ENCODE measurements at places on chromosomes 16 and 17. TPM values are rescaled to one million over a fixed set of nuclear protein-coding genes. Genes with fewer than 3 reads are reported as not detected.

DNA sequence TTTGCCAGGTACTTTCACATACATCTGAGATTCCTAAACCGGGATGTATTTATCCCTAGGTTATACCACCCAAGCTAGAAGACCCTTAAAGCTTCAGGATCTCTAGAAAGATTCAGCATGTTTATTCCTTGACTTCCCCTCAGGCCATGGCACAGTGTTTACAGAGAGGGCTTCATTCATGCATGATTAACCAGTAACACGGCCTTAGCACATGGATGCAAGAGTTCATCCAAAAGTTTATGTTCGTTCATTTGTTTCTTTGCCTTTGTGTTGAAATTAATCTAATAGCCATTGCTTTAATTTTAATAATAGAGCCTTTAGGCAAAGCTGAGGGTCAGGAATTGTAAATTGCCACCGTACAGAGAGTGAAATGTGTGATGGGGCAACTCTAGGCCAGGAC, 13.8 kb downstream of the PCTP start:
- H3K4me3 ChIP-seq = no peak overlapping the region
- no peak for DNase-seq
- peaks cover 11% of the 10 kb centered on the region for H3K36me3 ChIP-seq
- no peak overlapping the region for H3K27ac ChIP-seq

DNA sequence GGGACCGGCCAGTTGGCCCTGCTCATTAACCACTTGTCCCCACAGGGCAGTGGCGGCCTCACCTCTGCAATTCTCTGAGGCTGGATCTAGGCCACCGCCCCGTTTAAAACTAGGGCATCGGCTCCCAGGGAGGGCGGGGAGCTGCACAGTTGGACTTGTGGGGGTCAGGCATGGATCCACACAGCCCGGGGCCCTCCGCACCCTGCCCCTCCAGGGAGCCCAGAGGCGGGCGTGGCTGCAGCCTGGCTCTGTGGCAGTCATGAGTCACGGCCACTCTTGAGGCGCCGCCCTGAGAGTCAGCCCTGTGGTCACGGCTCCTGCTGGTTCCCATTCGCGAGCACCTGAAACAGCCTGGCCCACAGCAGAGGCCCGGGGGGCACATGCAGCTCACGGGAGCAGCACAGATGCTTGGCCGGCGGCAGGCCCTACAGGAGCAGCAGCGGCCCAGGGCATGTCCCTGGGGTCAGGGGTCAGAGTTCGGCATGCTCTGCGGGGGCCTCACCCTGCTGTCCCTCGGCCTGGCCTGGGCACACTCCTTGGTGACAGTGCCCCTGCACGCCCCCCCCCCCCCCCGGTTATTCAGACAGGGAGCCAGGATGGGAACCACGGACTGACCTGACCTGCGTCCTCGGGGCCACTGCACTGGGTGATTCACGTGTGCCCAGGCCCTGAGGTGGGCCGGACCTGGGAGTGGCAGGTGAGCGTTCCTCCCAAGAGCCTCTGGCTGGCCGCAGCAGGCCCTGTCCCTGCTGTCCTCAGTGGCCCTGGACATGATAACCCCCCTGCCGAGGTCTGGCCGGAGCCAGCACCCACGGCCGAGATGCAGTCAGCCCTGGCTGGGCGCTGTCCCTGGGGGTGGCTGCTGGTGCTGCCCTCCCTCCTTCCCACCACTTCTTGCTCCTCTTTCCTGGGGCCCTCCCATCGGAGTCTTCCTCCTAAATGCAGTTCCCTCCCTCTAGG, 8.2 kb downstream of the CAPN15 start:
- no peak overlapping the region for H3K27ac ChIP-seq
- H3K27me3 ChIP-seq = no peaks in the 10 kb centered on the region
- peaks cover 2% of the 10 kb centered on the region for H3K36me3 ChIP-seq
- no peak for DNase-seq
- no peak overlapping the region for H3K4me3 ChIP-seq

GRCh38 chr16:49884033-49885015, 28.4 kb upstream of the ZNF423 start:
- no peaks in the 10 kb centered on the region for H3K36me3 ChIP-seq
- peak overlapping the region; percentile 63 for H3K27ac ChIP-seq
- H3K4me1 ChIP-seq = peaks cover 11% of the 10 kb centered on the region
- DNase-seq = no peak
- peaks cover 2% of the 10 kb centered on the region for H3K27me3 ChIP-seq

- DNase-seq = no peak
- H3K27ac ChIP-seq = no peak overlapping the region
- H3K4me1 ChIP-seq = peaks cover 4% of the 10 kb centered on the region
- peaks cover 15% of the 10 kb centered on the region for H3K27me3 ChIP-seq
- H3K4me3 ChIP-seq = no peak overlapping the region
Observed at GRCh38 chr16:68434624-68435210, 13.6 kb downstream of the SMPD3 start.

DNA sequence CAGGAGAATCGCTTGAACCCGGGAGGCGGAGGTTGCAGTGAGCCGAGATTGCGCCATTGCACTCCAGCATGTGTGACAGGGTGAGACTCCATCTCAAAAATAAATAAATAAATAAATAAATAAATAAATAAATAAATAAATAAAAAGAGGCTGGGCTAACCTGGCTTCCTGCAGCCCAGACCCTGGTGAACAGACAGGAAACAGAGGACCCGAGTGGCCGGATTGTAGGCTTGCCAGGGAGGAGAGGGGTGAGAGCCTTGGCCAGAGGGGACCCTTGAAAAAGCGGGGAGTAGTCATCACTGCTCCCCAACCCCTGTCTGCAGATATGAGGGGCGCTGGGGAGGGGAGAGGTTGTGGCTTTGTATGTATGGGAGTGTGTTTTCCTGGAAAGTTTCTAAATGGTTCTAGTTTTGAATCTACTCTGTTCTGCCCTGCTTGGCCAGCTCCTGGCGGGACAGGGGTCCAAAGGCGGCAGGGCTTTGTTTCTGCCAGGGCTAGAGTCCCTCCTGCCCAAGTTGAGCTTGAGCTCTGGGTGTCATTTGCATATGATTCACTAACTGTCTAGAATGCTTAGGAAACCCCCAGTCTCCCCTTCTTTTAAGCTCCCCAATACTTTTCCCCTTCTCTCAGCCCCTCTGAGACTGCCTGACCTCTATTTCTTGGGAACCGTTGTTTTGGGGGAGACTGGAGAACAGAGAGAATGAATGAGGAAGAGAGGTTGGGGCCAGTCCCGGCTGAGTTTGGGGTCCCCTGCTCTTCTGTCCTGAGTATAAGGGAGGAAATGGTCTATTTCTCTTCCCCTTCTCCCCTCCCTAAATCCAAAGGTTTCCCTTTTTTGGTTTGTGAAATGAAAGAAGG, 16.4 kb downstream of the RARA start:
- no peak overlapping the region for H3K4me3 ChIP-seq
- peaks cover 2% of the 10 kb centered on the region for H3K36me3 ChIP-seq
- DNase-seq = no peak
- no peaks in the 10 kb centered on the region for H3K27me3 ChIP-seq
- H3K4me1 ChIP-seq = peaks cover 38% of the 10 kb centered on the region

DNA sequence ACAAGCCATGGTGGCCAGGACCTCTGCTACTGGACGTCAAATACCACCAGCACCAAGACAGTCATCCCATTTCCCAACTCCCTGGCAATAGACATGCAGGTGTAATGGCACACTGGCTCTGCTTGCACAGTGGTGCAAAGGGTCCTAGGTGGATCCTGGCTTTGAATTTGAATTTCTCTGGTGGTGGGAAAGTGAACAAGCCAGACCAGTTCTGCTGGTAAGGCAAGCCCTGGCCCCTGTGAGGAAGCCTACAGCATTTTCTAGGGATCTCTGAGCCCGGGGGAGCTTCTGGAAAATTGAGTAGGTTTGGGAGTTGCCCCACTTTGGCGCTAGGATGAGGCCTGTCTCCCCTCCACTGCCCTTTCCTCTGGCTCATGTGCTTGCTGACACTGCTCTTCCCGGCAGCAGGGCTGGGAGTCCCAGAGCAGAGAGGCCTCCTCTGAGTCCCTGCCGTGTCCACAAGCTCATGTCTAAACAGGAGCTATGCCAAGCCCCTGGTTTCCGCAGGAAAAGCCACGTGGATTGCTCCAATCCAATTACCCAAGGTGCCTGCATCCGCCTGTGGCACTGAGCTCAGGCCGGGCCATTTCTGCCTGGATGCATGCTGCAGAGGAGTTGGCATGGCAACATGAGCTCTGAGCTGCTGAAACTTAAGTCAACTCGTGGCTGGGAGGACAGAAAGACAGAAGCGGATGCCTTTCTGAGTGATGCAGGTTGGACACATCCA, 67.0 kb downstream of the PRMT7 start:
- peaks cover 16% of the 10 kb centered on the region for H3K27me3 ChIP-seq
- no peak overlapping the region for H3K27ac ChIP-seq
- DNase-seq = no peak
- no peaks in the 10 kb centered on the region for H3K36me3 ChIP-seq

DNA sequence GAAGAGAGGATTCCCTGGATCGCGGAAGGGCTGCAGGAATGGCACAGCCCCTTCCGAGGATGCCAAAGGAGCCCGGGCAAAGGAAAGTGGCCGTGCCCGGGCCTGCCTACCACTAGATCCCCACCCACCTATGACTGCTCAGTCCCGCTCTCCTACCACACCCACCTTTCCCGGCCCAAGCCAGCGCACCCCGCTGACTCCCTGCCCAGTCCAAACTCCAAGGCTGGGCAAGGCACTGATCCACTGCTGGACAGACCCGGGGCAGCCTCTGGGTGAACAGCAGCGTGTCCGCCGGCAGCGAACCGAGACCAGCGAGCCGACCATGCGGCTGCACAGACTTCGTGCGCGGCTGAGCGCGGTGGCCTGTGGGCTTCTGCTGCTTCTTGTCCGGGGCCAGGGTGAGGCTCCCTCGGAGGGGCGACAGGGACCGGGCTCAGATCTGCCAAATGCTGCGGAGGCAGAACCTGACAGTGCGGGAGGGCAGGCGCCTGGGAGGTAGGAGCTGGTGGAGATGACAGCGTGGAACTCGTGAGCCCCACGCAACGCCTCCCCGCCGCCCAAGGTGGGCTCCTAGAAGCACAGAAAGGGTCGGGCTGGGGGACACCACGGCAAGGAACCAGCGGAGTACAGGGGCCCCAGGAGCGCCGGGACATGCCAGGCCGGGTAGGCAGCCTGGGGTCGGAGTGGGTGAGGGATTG, at the start of gene CES2:
TSS of gene CES2 (plus strand) at position 203 of the 698 bp plus-strand sequence. CDS start at position 323, 120 bp downstream.
- H3K4me3 ChIP-seq = peak within 1 kb of the TSS; percentile 94
- H3K27me3 ChIP-seq = no peaks in the 10 kb centered on the region
- peak within 1 kb of the TSS; percentile 96 for H3K27ac ChIP-seq
- DNase-seq = no peak

DNA sequence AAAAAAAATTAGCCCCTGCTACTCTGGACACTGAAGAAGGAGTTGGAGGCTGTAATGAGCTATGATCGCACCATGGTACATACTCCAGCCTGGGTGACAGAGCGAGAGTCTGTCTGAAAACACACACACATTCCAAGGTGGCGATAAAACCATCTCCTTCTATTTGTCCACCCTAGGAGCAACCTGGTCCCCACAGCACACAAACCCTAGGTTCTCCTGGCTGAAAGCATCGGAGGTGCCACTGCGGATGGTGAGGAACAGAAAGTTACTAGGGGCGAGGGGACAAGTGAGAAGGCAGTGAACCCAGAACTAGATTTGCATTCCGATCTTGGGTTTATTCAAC, 1.4 kb upstream of the ECI1 start:
- peak overlapping the region; percentile 69 for H3K27ac ChIP-seq
- H3K4me3 ChIP-seq = no peak overlapping the region
- H3K4me1 ChIP-seq = peaks cover 7% of the 10 kb centered on the region
- peaks cover 21% of the 10 kb centered on the region for H3K36me3 ChIP-seq
- DNase-seq = no peak

DNA sequence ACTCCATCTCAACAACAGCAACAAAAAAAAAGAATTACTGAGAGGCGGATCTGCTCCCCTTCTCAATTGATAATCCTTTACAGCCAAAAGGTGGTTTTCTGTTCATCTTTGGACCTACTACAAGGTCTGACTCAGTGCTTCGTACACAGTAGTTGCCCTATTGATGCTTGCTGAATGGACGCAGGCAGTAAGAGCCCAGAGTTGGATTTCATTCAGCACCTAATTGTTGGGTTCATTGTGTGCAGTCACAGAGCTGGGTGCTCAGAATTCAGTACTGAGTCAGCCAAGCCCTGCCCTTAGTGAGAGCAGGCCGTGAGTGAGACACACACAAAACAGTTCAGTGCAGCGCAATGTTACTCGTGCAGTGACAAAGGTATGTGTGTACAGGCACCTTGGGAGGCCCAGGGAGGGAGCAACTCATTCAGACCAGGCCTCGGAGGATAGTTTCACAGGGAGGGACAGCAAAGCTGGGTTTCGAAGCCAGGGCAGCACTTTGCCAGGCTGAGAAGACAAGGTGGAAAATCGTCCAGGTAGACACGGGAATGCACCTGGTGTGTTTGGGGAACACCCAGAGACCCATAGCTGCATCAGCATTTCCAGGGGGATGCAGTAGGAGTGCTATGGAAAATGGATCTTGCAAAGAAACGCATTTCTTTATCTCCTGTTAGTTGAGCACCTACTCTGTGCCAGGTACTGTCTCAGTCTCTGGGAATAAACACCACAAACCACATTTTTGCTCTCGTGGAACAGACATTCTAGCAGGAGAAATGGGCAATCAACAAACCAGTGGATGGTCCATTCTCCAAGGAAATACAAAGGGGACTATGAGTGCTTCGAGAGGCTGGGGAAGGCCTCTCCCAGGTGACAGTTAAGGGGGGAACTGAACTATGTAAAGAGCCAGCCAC, 18.1 kb upstream of the KRT17 start:
- no peak overlapping the region for H3K4me3 ChIP-seq
- no peaks in the 10 kb centered on the region for H3K4me1 ChIP-seq
- H3K27me3 ChIP-seq = peaks cover 3% of the 10 kb centered on the region

DNA sequence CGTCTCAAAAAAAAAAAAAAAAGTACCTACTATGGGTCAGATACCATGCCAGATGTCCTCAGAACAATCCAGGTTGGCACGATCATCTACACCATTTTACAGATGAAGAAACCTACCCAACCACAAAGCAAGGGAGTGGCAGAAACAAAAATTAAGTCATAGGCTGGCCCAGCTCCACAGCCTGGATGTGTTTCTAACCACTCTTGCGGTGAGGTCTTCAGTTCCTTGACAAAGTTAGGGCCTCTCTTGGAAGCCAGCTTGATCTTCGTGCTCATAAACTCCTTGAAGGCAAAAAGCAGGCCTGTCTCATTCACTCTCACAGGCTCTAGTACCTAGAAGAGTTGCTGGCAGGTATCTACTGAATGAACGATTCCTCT, 6.2 kb downstream of the GGA2 start:
- H3K4me1 ChIP-seq = peaks cover 17% of the 10 kb centered on the region
- peaks cover 5% of the 10 kb centered on the region for H3K36me3 ChIP-seq
- no peak overlapping the region for H3K4me3 ChIP-seq
- DNase-seq = no peak
- no peaks in the 10 kb centered on the region for H3K27me3 ChIP-seq

- H3K36me3 ChIP-seq = peaks cover 8% of the 10 kb centered on the region
- H3K4me3 ChIP-seq = no peak overlapping the region
- H3K27me3 ChIP-seq = no peaks in the 10 kb centered on the region
- H3K4me1 ChIP-seq = no peaks in the 10 kb centered on the region
Observed at GRCh38 chr17:3012926-3013581, 50.4 kb downstream of the OR1D5 start.

Gene MYH2
- total RNA-seq = not detected

Gene CCL16
- not detected for total RNA-seq

Gene THAP11
- total RNA-seq = 32.0 TPM

Measured in progenitor cell of endocrine pancreas (in vitro differentiated cells).